Esophagus squamous epithelium (tissue), 5 donors: ENCODE measurements at places on chromosomes 3 and 15. TPM values are rescaled to one million over a fixed set of nuclear protein-coding genes. Genes with fewer than 3 reads are reported as not detected.

DNA sequence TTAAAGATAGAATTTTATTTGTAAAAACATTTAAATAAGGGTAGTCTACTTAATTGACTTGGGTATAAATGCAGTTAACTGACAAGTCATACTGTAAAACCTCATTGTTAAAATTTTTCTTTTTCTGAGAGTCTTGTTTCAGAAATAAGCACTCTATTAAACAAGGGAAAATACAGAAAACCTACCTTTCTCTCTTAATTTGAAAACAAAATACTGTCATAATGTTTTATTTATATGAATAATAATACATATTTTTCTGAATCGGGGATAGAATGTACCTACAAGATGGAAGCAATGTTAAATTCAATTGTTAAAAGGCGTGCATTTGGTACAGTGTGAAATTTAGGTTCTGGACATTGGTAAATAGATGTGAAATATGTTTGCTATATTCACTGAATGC is 17.8 kb downstream of the ZIC1 start:
- H3K27me3 ChIP-seq: peaks cover 26% of the 10 kb centered on the region
- no peak overlapping the region for H3K27ac ChIP-seq
- DNase-seq: no peak
- no peak overlapping the region for H3K4me3 ChIP-seq
- no peaks in the 10 kb centered on the region for H3K36me3 ChIP-seq
- peaks cover 12% of the 10 kb centered on the region for H3K4me1 ChIP-seq

GRCh38 chr3:161523916-161524315 is 27.3 kb downstream of the OTOL1 start:
- H3K27ac ChIP-seq: no peak overlapping the region
- no peaks in the 10 kb centered on the region for H3K36me3 ChIP-seq
- H3K27me3 ChIP-seq: no peaks in the 10 kb centered on the region
- no peak for DNase-seq

DNA sequence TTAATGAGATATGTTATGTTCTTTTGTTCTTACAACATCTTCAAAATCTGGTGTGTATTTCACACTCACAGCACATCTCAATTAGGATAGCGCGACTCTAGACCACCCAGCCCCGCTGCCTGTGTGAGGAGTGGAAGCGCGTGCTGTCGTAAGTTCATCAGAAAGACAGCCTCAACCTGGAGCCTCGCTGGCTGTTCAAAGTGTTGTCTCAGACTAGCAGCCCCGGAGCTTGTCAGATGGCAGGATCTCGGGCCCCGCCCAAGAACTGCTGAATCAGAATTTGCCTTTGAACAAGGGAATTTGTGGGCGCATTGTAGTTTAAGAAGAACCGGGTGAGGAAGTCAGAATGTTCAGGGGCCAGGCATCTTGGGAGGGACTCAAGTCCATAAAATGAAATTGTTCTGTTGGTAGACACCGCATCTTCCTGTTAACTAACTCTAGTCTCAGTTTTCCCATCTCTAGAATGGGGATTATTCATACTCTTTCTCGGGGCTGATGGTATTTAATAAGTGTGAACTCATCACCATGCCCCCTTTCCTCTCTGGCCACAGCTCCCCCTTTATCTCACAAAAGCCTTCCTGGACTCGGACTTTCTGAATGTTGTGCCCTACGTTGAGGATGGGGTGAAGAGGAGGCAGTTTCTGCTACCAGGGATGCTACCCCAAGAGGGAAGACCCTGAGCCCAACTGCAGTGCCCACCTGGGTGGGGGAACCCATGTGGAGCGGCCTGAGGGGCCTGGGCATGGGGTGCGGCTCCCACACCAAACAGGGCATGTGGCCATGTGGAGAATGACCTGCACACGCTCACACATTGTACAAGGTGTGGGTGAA is 40.4 kb downstream of the BHLHE40 start:
- H3K36me3 ChIP-seq: no peaks in the 10 kb centered on the region
- H3K4me1 ChIP-seq: peaks cover 88% of the 10 kb centered on the region
- no peak for DNase-seq

GRCh38 chr3:173340626-173341025 is 56.9 kb upstream of the NLGN1 start:
- no peak overlapping the region for H3K27ac ChIP-seq
- no peak overlapping the region for H3K4me3 ChIP-seq
- no peaks in the 10 kb centered on the region for H3K36me3 ChIP-seq
- H3K4me1 ChIP-seq: no peaks in the 10 kb centered on the region

DNA sequence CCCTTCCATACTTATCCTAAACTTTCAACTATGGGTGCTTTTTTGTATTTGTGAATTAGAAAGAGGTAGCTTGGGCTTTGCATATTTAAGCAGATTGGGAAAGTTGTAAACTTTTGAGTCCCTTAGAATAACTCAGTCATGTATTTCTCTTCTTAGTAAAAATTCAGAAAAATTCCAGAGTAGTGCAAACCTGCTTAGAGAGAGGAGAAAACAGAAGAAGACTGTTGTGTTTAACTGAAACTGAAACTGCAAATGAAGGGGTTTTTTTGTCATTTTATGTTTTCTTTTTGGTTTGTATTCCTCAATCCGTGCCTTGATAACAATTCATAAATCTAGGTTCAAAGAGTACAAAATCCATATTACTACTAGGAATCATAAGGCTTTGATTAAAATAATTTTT is 31.3 kb downstream of the CD200 start:
- DNase-seq: no peak
- H3K4me1 ChIP-seq: no peaks in the 10 kb centered on the region
- no peak overlapping the region for H3K4me3 ChIP-seq
- H3K36me3 ChIP-seq: peaks cover 3% of the 10 kb centered on the region

The PYGO1 gene
- total RNA-seq: 5.1 TPM

The RARRES1 gene
- total RNA-seq: 8.8 TPM

The TMEM89 gene
- total RNA-seq: not detected

The GAP43 gene
- not detected for total RNA-seq

The GCSAM gene
- total RNA-seq: 0.26 TPM

The SEMA6D gene
- total RNA-seq: 4.0 TPM
